ENCODE measurements at places on chromosomes 7 and 10. TPM values are rescaled to one million over a fixed set of nuclear protein-coding genes. Genes with fewer than 3 reads are reported as not detected.

DNA sequence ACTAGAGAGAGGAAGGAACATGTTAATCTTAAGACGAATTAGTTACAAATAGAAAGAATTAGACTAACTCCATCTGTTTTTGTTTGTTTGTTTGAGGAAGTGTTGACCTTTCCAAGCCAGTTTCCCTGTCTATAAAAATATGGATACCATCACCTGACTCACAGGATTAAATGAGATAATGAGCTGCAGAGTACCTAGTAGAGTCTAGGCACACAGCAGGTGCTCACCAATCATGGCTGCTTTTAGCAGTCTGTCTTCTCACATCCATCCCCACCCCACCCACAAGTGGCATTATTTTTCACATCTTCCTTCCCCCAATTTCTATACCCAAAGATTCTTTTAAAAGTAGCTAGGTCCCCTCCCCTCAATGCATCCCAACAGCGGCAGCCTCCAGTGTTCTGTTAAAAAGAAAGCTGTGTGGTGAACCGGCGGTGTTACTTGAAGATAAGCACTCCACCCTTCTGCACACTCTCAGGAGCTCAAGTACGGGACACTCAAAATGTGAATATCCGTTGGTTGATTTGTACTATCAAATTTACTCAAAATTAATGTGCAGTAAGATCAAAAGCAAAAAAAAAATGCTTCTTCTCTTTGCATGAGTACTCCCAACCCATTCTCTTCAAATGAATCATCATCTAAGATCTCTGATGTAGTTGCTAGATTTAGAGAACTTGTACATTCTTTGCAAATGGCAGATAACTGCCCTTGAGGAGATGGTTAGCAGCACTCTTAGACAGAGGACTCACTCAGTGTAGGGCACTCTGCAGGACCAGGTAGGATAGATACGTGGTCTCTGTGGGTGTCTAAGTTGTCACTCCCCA is 145.4 kb upstream of the ASAH2 start:
- no peak for DNase-seq

GRCh38 chr7:158782761-158783401 is 46.4 kb downstream of the ESYT2 start:
- no peak for DNase-seq

GRCh38 chr10:112535531-112535951 is 88.5 kb downstream of the VTI1A start:
- no peak for DNase-seq

GRCh38 chr7:35508623-35509400 is 186.1 kb downstream of the HERPUD2 start:
- no peak for DNase-seq

DNA sequence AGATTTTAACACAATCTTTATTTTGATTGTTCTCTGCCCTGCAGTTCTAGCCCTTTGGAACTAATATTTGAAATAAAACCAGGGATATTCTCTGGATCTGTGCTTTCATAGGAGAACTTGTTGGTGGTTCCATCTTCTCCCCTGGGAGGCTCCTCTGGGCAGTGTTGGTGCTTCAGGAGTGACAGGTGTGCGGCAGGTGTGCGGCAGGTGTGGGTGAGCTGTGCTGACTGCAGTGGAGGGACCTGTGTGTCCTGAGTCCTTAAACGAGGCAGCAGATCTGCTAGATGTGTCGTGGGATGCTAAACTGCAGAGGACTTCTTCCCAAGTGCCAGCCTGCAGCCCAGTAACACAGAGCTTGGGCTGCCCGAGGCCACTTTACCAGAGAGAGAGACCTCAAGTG is 98.4 kb downstream of the LYZL1 start:
- no peak for DNase-seq

DNA sequence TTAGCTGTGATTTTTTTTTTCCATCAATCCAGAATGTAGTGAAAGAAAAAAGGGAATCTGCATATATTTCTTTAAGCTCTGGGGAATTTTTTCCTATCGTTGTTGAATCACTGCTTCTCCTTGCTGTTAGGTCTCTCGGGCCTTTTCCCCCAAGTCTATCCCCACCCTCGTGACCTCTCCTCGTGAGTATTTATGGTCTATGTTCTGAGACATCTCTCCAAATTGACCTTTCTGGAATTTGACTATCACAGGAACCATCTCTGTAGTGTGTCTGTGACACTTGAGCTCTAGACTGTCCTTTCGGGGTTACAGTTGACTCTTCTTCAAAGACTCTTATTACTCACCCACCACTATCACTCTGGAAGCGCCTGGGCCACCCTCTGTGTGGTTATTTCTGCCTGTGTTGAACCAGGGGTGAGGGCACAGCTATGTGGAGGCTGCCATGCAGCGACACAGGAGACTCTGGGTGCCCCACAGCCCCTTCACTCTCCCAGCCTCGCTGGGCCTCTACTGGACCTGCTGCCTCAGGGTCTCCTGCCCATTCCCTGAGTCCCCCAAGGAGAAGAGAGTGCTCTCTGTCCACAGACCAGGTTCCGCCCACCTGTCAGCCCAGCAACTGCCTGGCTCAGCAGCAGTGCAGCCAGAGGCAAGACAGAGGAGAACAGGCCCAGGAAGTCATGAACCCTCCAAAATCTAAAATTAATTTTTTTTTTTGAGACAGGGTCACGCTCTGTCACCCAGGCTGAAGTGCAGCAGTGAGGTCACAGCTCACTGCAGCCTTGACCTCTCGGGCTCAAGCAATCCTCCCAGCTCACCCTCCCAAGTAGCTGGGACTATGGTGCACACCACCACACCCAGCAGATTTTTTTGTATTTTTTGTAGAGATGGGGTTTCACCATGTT is 45.7 kb upstream of the PTPRN2 start:
- no peak for DNase-seq

- no peak for DNase-seq
Observed at GRCh38 chr10:62016623-62017490, 115.4 kb downstream of the ARID5B start.

GRCh38 chr7:30927040-30927439 is 15.4 kb downstream of the AQP1 start:
- no peak for DNase-seq

DNA sequence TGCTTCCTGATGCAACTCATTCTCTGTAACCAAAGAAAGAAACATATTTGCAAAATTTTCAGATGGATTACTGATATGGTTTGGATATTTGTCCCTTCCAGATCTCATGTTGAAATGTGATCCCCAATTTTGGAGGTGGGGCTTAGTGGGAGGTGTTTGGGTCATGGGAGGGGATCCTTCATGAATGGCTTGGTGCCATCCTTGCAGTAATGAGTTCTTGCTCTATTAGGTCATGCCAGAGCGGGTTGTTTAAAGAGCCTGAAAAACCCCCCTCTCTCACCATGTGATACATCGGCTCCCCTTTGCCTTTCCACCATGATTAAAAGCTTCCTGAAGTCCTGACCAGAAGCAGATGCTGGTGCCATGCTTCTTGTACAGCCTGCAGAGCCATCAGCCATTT is 43.8 kb upstream of the PRKG1 start:
- DNase-seq, result no peak

DNA sequence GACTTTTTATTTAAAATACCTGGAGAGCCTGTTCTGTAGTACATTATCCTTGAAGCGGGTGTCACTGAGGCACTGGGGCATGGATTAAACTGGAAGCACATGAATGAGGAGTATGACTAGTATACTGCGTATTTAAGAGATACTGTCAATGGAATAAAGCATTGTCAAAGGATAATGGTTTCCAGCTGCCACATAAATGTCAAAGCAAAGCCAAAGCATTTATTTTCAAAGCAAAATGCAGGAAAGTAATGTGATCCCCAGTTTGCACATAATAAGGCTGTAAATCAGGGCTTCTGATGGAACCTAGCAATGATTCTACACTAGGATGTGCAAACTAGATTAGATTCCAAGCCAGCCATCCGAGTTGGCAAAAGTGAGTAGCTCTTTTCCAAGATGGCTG is 240.1 kb downstream of the POU6F2 start:
- DNase-seq, result no peak

DNA sequence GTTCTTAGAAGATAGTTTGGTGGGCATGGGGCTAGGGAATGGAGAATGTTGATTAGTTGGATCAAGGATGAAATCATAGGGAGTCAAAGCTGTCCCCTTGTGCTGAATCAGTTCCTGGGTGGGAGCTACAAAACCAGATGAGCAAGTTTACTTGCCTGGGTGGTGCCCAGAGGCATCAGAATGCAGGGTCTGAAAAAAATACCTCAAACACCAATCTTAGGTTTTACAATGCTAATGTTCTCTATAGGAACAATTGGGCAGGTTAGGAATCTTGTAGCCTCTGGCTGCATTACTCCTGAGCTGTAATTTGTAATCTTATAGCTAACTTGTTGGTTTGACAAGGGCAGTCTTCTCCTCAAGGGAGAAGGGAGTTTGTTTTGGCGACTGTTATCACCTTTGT is 34.4 kb downstream of the LHFPL3 start:
- no peak for DNase-seq

- DNase-seq, result no peak
Observed at GRCh38 chr10:114908896-114909295, 29.1 kb upstream of the TRUB1 start.

DNA sequence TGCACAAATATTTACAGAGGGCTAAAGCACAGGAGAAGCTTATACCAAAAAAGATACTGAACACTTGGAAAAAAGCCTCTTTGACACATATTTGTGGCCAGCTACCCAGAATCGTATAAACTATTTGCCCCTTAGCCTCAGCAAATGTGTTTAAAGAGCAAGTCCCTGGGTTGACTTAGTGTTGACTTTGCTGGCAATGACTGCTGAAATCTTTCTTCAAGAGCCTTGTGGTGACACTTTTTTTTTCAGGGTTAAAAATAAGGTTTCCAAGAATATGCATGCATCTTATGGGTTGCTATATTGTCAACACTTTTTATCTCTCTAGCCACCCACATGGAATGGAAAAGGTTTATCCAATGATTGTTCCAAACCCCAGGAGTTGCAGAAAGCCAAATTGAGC is 14.9 kb upstream of the PLEKHS1 start:
- peak; percentile 21 for DNase-seq

- DNase-seq, result no peak
Observed at GRCh38 chr7:108189733-108190388, 59.7 kb upstream of the LAMB4 start.

GRCh38 chr10:33271969-33272583 is 62.4 kb downstream of the NRP1 start:
- DNase-seq, result no peak

DNA sequence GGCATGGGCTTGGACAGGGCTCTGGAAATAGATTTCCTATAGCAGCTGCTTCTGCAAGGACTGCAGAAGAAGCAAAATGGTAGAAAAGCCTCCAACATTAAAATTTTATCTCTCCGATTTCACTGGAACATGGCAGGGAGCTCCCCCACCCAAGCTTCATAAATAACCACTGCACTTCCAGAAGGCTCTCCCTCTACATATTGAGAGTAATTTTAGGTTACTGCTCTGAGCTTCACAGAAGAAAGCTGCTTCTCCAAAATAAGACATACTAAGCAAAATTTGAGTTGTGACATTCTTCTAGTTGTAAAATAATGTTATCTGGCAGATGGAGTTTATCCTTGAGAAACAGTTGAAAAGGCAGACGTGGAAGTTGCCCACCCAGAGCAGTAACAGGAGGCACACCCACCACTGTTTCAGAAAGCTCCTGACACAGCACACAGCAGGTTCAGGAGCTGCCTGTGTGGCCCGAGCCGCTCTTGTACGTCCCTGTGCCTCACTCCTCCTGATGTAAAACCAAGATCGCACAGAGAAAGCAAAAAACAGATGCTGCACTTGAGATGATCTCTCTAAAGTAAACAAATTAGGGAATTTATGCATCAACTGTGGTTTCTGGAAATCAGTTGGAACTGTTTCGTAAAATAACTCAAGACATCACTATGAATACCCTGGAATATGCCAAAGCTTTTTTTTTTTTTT is 621.0 kb downstream of the PARD3 start:
- DNase-seq, result no peak

GRCh38 chr7:17195576-17195975 is 102.9 kb upstream of the AHR start:
- DNase-seq, result no peak

DNA sequence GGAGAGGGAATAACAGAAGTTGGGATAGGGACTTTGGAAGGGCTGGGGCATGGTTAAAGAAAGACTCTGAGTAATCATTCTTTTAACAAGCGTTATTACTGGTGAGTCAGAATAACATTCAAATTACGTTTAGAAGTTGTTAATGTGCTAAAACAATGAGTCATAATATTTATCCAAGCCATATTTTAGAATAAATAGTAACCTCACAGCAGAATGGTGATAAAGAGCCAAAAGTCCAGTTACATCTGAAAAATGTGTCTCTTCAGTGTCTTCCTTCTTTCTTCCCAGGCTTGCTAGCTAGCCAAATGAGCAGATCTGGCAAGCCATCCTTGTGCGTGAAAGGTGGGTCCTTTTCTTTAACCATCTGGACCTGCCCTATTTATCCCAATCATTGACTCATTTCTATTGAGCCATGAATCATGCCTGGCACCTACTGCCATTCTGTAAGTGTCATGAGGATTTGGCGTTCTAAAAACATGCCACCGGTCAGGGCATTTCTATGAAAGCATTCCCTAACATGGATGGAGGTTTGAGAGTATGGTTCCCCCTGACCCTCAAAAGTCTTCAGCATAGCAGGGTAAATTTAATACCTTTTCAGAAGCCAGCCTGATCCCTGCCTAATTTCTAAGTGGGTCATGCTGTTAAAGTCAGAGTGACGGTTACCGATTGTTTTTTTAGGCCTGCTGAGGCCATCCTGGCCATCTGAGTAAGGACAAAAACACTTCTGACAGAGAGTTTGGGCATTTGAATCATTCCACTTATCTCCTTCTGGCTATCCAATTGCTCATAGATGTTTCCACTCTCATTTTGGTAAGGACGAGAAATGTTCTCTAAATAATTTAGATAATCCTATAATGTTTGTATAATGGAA is 26.9 kb downstream of the MYPN start:
- no peak for DNase-seq

DNA sequence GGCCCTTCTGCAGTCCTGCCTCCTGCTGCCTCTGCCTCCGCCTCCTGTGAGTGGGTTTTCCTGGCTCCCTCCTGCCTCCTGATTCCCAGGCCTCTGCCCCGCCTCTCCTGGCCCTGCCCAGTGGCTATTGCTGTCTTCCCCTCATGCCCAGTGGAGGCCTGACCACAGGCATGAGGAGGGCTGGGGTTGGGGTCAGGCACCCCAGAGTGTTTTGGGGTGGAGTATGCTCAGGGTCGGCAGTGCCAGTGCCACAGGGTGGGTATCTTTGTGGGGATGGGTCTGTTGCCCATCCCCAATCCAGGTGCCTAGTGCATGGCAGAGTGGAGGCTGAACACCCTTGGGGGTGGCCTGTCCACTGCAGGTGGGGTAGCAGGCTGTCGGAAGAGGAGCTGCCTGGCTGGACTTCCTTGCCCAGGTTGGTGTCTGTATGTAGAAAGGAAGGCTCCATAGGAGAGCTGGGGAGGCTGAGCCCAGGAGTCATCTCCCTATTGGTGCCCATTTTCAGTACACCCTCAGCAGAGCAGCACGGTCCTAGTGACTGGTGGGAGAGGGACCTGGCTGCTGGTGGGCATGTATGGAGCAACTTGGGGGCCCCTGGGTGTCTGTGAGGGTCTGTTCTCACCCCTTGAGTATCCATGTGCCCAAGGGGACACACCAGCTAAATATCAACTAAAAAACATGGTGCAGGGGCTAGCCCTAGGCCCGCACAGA is 62.2 kb downstream of the ARHGAP22 start:
- no peak for DNase-seq

Gene CALHM3
- polyA plus RNA-seq, result not detected

Gene KLF14
- 0.06 TPM for polyA plus RNA-seq

Gene NEURL1
- polyA plus RNA-seq, result 25.5 TPM

Gene GPR37
- polyA plus RNA-seq, result 19.3 TPM

Gene NOS3
- 11.3 TPM for polyA plus RNA-seq

Gene ELMO1
- polyA plus RNA-seq, result 98.3 TPM

Gene ENTPD1
- 29.4 TPM for polyA plus RNA-seq

Gene HMX3
- polyA plus RNA-seq, result 0.59 TPM

Gene TAS2R3
- 0.33 TPM for polyA plus RNA-seq

Gene SLC29A4
- 59.8 TPM for polyA plus RNA-seq
